ENCODE measurements at places on chromosomes 7 and 10.

GRCh38 chr10:77471069-77471536 lies 166.5 kb downstream of the KCNMA1 start:
- DNase-seq = no peak

GRCh38 chr10:71622154-71622526 lies 97.4 kb downstream of the C10orf105 start:
- no peak for DNase-seq

DNA sequence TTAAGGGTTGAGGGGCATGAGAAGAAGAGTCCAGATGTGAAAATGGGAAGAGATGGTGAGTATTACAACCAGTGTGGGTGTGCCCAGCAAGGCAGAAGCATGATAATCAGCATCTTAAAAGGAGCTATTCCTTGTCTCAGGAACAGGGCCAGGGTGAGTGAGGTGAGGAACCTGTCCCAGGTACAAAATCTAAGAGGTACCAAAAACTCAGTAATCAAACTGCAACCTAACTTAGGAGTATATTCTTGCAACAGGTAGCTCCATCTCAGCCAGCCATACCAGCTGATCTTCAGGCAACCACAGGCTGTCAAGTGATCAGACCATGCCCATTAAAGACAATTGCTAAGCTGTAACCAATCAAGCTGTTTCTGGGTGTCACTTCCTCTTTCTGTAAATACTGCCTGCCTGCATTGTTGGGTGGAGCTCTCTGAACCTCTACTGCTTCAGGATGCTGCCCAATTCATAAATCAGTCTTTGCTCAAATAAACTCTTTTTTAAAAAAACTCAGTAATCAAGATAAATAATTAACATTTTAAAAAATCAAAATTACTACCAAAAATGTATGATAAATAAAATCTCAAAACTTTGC lies 7.4 kb downstream of the KEL start:
- DNase-seq = peak; percentile 46

DNA sequence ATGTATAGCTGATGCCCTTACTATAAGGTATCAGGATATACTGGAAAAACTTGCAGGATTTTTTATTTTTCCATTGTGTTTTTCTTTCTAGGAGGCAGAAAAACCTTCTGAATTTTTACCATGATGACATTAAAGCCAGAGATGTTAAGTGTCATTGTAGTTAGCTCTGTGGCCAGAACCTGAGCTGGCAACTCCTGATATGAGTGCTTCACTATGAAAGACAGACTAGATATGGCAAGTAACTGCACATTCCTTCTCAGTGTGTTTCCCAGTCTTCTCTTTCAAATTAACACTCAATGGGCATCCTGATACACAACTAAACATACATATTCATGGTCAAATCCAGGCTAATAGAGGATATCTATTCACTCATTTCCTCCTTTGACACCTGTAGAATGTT lies 166.2 kb downstream of the CTTNBP2 start:
- DNase-seq = no peak

GRCh38 chr10:2294739-2295138 lies 557.4 kb upstream of the ADARB2 start:
- no peak for DNase-seq

DNA sequence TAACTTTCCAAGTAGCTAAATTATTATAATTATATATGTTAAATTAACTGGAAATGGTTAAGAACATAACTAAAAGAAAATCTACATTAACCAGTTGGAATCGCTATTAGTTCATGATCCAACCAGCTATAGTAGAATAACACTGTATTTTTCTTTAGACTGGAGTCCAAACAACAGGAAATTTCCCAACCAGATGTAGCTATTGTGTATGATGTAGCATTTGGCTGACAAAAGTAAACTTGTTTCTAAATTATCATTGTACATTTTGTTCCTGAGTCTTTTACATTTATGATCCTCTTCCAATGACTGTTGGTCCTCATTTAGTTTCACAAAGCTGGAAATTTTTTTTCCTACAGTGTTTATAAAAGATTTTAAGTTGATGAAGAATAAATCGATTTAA lies 62.1 kb downstream of the PAPSS2 start:
- DNase-seq = no peak

- no peak for DNase-seq
These were observed 101.3 kb downstream of the THSD7A start for GRCh38 chr7:11730725-11731124.

- no peak for DNase-seq
These were observed 105.5 kb upstream of the MKLN1 start for GRCh38 chr7:131222171-131222570.

GRCh38 chr10:95517536-95518454 lies 43.4 kb downstream of the SORBS1 start:
- DNase-seq = peak; percentile 84

DNA sequence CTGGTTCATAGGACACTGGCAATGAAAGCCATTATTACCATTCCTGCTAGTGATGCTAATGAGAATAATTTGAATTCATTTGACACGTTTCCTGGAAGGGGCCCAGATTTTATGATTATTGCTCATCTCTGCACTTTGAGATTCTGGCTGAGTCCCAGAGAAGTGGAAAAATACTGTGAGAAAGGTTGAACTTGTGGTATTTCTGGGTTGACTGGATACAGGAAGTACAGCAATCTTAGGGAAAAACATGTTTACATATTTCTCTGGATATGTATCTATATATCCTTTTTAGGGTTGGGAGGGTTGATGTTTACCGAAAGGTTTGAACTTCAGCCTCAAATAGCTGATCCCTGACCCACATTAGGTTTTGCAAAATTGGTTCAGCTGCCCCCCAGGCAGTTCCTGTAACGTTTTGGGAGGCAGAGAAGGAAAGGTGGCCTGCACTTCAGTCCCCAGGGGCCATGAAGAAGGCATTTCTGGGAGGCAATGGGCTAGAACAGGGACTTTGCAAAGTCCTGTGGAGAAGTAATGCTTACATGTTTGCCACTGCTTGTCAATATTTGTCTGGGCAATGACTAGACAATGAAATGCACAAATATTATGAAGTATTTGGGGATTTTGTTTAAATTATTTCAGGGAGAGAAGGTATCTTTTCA lies 253.7 kb upstream of the PITRM1 start:
- DNase-seq = no peak

DNA sequence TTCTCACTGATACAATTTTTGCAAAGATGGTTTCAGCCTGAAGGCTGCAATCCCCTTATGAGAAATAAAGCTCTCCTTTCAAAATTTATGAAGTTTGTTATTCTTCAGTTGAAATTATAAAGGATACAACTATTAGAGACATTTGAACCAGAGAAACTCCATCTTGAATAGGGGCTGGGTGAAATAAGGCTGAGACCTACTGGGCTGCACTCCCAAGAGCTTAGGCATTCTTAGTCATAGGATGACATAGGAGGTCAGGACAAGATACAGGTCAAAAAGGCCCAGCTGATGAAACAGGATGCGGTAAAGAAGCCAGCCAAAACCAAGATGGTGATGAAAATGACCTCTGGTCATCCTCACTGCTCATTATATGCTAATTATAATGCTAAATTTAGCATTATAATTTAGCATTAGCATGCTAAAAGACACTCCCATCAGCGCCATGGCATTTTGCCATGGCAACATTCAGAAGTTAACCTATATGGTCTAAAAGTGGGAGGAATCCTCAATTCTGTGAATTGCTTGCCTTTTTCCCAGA lies 22.4 kb upstream of the IFIT1B start:
- peak; percentile 32 for DNase-seq

GRCh38 chr10:35546824-35547225 lies 58.3 kb upstream of the GJD4 start:
- no peak for DNase-seq

- DNase-seq = no peak
These were observed 745 bp downstream of the SLC16A9 start for GRCh38 chr10:59708816-59709394.

GRCh38 chr7:19830604-19831003 lies 57.2 kb upstream of the TMEM196 start:
- DNase-seq = no peak

- no peak for DNase-seq
These were observed 87.5 kb downstream of the ATXN7L1 start for GRCh38 chr7:105788816-105789349.

- peak; percentile 4 for DNase-seq
These were observed 153.3 kb downstream of the STK31 start for GRCh38 chr7:23863209-23863787.

GRCh38 chr7:152085131-152085530 lies 59.7 kb downstream of the GALNT11 start:
- no peak for DNase-seq

DNA sequence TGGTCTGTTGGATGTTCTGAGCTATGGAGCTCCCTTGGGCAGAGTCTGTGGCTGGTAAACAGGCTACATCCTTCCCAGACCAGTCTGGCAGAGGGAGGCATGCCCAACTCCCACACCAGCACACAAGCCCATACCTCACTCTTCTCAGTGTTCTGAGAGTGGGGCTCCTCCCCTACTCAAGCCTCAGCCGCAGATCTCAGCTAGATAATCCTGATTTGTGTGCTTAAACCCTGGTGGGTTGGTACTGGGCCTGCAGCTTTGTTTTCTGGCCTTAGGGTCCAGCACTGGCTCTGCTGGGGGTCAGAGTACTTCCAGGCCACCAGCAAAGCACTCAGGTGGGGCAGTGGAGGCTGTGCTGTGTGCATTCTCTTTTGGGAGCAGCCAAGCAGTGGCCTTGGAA lies 70.4 kb downstream of the MGAM2 start:
- DNase-seq = no peak
